ENCODE measurements at places on chromosomes 7 and 10. TPM values are rescaled to one million over a fixed set of nuclear protein-coding genes. Genes with fewer than 3 reads are reported as not detected.

GRCh38 chr7:14834456-14834855 is 68.1 kb downstream of the DGKB start:
- H3K36me3 ChIP-seq, result no peaks in the 10 kb centered on the region
- no peak for DNase-seq
- H3K27me3 ChIP-seq, result no peaks in the 10 kb centered on the region
- H3K4me1 ChIP-seq, result no peaks in the 10 kb centered on the region
- H3K4me3 ChIP-seq, result no peak overlapping the region

DNA sequence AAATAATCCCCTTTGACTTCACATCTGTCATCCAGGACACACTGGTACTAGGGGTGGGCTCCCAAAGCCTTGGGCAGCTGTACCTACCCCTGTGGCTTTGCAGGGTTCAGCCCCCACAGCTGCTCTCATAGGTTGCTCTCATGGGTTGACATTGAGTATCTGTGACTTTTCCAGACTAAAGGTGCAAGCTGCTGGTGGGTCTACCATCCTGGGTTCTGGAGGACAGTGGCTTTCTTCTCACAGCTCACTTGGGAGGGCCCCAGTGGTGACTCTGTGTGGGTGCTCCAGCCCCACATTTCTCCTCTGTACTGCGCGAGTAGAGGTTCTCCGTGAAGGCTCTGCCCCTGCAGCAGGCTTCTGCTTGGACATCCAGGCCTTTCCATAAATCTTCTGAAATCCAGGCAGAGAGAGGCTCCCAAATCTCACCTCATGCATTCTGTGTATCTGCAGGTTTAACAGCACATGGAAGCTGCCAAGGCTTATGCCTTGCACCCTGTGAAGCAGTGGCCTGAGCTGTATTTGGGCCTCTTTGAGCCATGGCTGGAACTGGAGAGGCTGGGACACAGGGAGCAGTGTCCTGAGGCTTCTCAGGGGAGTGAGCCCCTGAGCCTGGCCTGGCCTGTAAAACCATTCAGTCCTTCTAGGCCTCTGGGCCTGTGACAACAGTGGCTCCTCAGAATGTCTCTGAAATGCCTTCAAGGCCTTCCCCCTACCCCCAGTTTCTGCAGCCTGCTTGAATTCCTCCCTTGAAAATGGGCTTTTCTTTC is 52.2 kb downstream of the TRIM24 start:
- H3K27me3 ChIP-seq, result no peaks in the 10 kb centered on the region
- no peak overlapping the region for H3K27ac ChIP-seq
- H3K36me3 ChIP-seq, result peaks cover 12% of the 10 kb centered on the region
- H3K4me3 ChIP-seq, result no peak overlapping the region

DNA sequence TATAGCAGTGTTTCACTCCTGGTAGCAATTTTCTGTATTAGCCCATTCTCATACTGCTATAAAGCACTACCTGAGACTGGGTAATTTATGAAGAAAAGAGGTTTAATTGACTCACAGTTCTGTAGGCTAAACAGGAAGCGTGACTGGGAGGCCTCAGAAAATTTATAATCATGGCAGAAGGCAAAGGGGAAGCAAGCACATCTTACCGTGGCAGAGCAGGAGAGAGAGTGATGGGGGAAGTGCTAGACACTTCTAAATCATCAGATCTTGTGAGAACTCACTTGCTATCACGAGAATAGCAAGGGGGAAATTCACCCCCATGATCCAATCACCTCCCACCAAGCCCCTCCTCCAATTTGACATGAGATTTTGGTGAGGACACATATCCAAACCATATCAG is 131.6 kb upstream of the EFCAB10 start:
- H3K4me1 ChIP-seq, result peaks cover 8% of the 10 kb centered on the region
- H3K36me3 ChIP-seq, result peaks cover 2% of the 10 kb centered on the region
- H3K27ac ChIP-seq, result no peak overlapping the region
- DNase-seq, result no peak
- no peaks in the 10 kb centered on the region for H3K27me3 ChIP-seq

DNA sequence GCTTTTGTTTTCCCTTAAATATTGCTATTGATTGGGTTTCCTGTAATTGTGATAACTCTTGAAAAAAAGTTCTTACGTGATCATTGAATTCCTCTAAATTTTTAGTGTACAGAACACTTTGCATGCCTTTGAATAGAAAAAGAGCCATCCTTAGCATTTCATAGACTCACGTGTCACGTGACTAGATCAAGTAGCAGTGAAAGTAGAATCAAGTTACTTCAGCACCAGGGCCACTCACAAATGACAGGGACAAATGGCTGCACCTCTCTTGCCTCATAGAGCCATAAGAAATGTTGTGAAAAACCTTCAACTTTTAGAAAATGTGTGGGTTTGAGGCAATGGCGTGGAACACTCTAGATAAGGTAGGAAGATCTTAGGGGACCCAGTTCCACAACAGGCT is 203.8 kb downstream of the ZEB1 start:
- peaks cover 5% of the 10 kb centered on the region for H3K4me1 ChIP-seq
- DNase-seq, result no peak
- H3K27ac ChIP-seq, result no peak overlapping the region
- H3K36me3 ChIP-seq, result peaks cover 13% of the 10 kb centered on the region
- no peaks in the 10 kb centered on the region for H3K27me3 ChIP-seq

DNA sequence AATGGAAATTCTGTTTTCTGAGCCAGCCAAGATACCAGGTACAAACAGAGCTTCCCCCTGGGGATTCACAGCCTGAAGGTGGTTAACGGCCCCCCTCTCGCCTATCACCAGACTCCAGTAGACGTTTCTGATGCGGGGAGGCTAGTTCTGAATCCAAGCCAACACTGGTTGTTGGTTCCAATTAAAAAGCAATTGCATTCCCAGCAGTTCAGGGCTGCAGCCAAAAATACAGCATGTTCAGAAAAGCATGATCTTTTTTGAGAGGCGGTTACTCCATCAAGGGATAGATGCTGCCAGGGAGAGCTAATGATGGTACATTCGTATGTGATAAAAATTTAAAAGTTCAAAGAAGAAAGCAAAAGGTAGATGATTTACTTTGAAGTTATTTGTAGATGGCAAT is 481.0 kb downstream of the GALNT17 start:
- H3K27ac ChIP-seq, result no peak overlapping the region
- no peak for DNase-seq

DNA sequence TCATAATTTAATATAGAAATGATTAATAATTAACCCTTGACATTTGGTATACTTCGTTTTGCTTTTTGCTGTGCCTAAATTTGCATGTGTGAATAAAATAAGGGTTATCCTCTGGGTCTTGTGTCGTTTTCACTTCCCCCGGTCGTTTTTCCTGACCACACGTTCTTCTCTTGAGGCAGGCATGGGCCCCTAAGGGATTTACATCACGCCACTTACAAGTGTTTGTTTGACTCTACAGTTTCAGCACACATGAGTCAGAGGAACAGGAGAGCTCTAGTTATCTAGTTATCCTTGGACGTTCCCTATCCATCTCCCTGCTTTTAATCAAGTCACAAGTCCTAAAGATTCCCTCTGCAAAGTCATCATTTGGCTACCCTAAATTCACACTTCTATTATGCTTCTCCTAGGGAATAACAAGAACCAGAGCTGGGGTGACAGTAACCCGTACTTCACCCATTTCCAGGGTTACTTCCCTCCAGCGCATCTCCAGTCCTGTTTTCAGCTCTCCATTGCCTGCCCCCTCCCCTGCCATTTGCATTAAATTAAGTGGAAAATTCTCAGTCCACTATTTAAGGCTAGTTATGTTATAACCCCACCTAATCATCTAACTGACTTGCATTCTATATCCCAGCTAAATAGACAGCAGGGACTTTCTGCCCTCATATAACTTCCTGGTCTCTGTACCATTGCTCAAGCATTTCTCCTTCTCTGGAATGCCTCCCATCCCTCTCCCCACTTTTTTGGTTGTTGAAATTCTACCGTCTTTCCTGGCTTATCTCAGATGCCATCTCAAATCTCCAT is 206.9 kb downstream of the PTEN start:
- no peaks in the 10 kb centered on the region for H3K27me3 ChIP-seq
- H3K36me3 ChIP-seq, result peaks cover 3% of the 10 kb centered on the region
- no peak for DNase-seq

DNA sequence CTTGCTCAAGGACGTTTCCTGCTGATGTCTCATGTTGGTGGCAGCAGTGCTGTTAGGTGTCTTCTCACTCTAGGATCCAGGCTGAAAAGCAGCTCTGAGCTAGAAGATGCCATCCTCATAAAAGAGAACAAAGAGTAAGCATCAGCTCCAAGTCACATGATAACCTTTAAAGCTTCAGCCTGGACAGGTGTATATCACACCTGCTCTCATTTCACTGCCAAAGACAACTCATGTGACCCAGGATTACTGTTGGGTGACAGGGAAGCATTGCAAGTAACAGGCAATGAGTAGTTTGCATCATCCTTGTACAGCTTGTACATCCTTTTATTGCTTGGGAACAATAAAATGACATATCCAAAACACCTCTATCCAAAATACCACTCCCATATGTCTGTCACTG is 423.4 kb upstream of the DPP6 start:
- H3K4me3 ChIP-seq, result no peak overlapping the region
- no peak overlapping the region for H3K27ac ChIP-seq

DNA sequence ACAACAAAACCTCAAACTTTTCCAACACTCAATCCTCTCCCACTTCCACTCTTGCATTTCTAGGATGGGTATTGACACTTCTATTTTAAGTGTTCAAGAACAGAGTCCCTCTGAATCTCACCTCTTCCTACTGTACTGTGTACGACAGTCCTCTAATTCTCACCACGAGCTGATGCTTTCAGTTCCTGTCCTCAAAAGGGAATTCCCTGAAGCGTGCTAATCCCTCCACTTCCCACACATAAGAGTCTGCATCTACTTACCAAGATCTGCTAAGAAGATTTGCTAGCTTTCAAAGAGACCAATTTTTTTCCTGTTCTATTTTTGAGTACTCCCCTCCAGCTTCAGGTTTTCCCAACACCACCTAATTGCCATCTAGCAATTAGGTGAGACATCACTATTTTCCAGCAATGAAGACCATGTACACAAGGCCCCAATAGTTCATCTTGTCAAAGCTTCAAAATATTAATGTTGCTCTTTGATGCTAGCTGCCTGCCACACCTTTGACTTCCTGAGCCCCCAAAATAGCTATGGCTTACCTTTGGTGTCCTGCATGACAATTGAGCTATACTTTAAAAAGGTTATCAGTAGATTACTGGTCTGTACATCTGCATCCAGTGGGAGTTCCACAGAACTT is 54.4 kb downstream of the ARMH3 start:
- H3K4me3 ChIP-seq, result no peak overlapping the region
- H3K4me1 ChIP-seq, result peaks cover 15% of the 10 kb centered on the region
- H3K36me3 ChIP-seq, result peaks cover 5% of the 10 kb centered on the region
- H3K27ac ChIP-seq, result peak overlapping the region; percentile 83
- DNase-seq, result no peak
- no peaks in the 10 kb centered on the region for H3K27me3 ChIP-seq

DNA sequence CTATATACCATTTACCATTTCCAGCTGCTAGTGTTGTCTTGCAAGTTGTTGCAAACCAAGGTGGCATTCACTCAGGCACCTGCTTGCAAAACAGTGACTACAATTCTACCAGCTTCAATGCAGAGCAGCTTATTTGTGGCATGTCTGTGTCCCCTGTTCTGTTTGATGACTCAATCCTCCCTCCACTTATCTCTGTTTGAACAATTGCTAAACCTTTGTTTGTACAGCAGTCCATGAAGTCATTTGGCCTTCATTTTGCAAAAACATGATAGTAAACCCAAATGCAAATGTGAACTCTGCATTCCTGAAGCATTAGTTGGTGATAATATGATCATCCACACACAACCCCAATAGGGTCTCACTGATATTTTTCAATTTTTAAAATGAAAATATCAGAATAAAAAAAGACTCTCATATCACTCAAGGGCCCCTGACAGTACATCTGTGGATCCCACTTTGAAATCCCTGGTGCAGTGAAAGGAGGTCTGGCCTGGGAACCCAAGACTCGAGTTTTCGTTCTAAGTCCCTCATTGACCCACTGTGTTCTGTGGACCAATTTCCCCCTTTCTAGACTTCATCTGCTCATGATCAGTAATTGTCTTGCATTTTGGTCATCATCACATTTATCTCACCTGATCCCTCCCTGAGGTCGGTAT is 425.4 kb downstream of the RPS24 start:
- no peak for DNase-seq
- no peaks in the 10 kb centered on the region for H3K36me3 ChIP-seq
- H3K4me3 ChIP-seq, result no peak overlapping the region
- H3K27me3 ChIP-seq, result peaks cover 55% of the 10 kb centered on the region
- H3K4me1 ChIP-seq, result peaks cover 2% of the 10 kb centered on the region

GRCh38 chr10:99433378-99434020 is 3.1 kb upstream of the GOT1 start:
- H3K36me3 ChIP-seq, result no peaks in the 10 kb centered on the region
- no peak for DNase-seq
- H3K4me3 ChIP-seq, result no peak overlapping the region
- H3K27ac ChIP-seq, result peak overlapping the region; percentile 4
- H3K4me1 ChIP-seq, result peaks cover 26% of the 10 kb centered on the region

DNA sequence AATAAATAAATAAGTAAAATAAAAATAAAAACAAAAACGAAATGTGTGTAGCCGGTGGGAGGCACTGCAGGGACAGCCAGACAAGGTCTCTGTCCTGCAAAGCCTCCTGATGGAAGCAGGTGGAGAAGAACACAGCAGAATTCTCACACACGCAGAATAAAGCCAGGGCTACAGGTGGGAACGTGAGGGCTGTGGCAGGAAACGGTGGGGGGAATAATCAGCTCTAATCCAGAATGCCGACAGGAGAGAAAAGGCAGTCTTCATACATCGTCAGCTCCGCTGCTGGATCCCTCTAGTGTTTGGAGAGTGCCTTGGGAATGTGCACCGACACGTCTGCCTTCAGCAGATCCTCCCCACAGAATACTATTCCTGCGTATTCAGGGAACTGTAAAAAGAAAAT is 6.8 kb upstream of the SNX8 start:
- peaks cover 3% of the 10 kb centered on the region for H3K4me1 ChIP-seq
- H3K36me3 ChIP-seq, result no peaks in the 10 kb centered on the region
- no peak for DNase-seq
- H3K27me3 ChIP-seq, result no peaks in the 10 kb centered on the region
- H3K27ac ChIP-seq, result no peak overlapping the region
- H3K4me3 ChIP-seq, result no peak overlapping the region

GRCh38 chr7:9505516-9505915 is 1072.1 kb downstream of the NXPH1 start:
- no peak for DNase-seq
- no peak overlapping the region for H3K27ac ChIP-seq
- no peak overlapping the region for H3K4me3 ChIP-seq
- H3K27me3 ChIP-seq, result no peaks in the 10 kb centered on the region

GRCh38 chr10:132270256-132270655 is 37.5 kb downstream of the STK32C start:
- peaks cover 6% of the 10 kb centered on the region for H3K36me3 ChIP-seq
- no peaks in the 10 kb centered on the region for H3K27me3 ChIP-seq
- DNase-seq, result no peak
- H3K4me1 ChIP-seq, result peaks cover 29% of the 10 kb centered on the region
- H3K4me3 ChIP-seq, result no peak overlapping the region
- no peak overlapping the region for H3K27ac ChIP-seq

- peaks cover 25% of the 10 kb centered on the region for H3K4me1 ChIP-seq
- DNase-seq, result no peak
- H3K27ac ChIP-seq, result peak overlapping the region; percentile 49
These were observed 3.1 kb upstream of the HOXA9 start for GRCh38 chr7:27168265-27168947.

RBM20 gene
- total RNA-seq, result not detected

TMEM273 gene
- 39.6 TPM for total RNA-seq

PRRT4 gene
- total RNA-seq, result 0.65 TPM

CYP3A4 gene
- not detected for total RNA-seq

AGMO gene
- total RNA-seq, result not detected

CSTF2T gene
- total RNA-seq, result 18.6 TPM
